ENCODE measurements at places on chromosomes 13 and 19.

DNA sequence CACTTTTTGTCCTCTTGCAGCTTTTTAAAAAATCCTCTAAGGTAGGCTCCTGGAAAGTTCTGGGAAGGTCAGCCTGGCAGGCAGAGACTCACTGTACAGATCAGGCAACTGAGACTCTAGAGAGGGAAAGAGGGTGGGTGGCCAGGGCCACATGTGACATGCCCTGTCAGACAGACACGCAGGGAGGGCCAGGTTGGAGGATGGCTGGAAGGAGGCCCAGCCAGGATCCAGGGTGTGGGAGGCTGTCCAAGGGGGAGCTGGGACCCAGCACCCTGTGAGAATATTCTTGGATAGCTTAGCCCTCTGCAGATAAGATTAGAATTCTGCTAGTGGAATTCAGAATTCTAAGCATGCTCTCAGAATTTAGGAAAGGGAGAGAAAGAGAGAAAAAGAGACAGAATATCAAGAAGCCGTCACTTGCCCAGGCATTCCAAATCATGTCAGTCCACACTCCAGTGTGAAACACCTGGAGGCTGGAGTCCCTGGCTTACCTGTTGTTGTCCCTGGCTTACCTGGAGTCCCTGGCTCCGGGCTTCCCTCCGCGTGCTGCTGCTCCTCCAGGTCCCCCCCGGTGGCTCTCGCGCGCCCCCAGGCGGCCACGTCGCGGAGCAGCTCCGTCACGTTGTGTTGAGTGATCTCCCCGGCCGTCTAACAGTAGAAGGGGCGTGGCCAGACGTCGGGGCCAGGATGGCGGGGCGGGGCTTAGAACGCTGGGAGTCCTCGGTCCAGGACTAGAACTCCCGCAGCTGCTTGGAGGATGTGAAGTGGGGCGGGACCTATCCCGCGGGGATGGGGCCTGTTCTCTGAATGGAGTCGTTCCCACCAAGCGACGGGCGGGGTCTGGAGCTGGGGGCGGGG lies 2.8 kb upstream of the TNNI3 start:
- DNase-seq, result peak; percentile 92

GRCh38 chr19:47002853-47003610 lies 16.6 kb upstream of the NPAS1 start:
- DNase-seq, result no peak

DNA sequence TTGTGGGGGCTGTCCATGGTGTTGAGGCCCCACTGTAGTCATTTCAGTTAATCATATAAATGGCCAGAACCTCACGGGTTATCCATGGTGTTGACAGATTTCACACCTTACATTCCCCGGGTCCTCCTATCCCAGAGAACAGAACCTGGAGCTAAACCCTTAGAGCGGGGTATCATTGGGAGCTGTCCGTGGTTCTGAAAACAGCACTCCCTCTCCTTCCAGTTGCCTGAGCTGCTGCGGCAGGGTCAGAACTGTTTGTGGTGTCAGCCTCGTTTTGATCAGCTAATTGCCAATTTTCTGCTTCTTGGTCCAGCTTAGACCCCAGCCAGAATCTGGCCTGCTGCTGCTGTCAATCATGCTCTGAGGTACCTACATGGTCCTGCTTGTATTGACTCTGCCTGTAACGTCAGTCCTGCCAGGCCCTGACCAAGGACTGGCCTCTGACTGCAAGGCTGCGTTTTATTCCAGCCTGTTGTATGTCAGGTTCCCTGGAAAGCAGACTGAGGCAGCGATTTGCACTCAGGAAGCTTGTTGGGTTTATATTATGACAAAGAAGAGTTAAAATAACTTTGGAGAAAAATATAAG lies 55.8 kb upstream of the KCTD15 start:
- DNase-seq, result no peak

- no peak for DNase-seq
Measured at GRCh38 chr13:102845289-102845629, 573 bp upstream of the ERCC5 start.

DNA sequence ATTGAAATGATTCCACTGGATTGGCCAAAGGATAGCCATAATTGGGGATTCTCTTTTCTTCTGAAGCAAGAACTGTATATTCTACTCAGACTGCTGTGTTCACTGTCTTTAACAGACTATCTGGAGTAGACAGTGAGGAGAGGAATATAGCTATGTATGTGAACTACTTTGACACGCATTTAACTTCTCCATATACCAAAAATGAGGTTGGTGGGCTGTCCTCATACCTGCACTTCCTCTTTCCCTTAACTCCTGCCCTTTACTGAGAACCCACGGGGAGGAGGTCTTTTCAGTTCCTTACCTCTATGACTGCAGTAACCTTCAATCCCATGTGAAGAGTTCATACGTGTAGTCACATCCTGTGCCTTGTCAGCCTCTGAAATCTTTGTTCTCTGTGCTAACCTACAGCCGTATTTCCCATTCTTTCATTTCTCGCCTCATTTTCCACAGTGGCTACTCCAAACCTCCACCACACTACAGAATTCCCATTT lies 305.8 kb downstream of the MTUS2 start:
- DNase-seq, result no peak

DNA sequence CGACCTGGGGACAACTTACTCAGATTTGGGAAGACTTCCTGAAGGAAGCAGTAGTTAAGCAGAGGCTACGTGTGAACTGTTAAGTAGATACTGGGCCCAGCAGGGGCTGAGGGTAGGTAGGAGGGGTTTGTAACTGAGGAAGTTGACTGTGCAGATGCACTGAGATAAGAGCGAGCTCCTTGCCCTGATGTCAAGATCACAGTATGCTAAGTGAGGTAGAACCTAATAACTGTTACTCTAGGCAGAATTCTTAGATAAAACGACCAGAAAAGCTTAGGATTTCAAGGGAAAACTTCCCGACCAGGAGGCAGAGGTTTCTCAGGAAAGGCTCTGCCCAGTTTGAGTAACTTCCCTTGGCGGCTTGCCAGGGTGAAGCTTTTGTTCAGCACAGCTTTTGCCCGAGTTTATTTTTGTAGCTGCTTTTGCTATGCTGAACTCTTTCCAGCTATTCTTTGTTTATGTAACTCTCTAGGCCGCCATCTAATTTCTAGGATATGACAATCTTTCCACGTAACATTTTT lies 632.1 kb downstream of the DIAPH3 start:
- no peak for DNase-seq

DNA sequence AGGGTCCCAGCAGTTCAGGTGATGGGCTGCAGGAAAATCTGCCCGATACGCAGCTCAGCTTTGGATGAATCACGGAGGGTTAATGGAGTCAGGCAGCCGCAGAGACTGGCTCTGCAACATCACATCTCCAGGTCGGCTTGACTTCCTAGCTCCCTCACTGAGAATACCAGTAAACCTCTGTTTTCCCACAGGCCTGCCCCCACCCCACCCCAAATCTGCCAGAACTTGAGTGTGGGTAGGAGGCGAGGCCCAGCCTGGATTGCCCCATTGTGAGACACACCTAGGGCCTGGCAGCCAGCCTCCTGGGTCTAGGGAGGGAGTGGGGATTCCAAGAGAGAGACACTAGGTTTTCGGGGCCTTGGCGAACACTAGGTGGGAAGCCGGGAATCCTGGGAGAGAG lies 3.7 kb upstream of the KRTDAP start:
- DNase-seq, result no peak

DNA sequence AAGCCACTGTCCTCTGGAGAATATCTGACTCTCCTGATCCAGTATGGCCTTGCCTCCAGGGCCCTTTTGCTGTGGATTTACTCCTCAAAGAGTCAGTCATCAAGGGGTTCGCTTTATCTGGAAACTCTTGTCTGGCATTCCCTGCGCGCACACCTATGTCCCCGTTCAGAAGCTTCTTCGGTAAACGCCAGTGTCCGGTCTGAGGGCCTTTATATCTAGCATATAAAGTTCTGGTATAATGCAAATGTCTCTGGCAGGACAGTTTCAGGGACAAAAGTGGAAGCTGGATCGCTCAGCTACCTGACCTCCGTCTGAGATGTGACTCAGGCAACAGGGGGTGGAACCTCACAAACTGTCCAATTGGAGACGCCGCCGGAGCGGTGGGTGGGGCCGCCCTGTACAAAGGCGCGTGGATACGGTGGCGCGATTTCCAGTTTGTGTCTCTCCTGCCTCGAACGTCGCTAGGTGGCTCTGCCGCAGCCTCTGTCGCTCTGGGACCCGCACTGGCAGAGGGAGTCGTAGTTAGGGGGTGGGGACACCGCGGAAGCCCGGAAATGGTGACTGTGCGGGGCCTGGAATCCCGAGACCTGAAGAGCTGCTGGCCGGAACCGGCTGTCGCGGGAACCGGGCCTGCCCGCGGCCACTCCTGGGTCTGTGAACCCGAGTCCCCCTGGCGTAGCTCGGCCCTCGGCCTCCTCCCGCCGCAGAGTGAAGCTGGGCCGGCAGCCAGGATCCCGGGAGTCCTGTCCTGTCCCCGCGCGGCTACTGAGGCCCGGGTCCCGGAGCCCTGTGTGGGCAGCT lies 10.6 kb upstream of the ZNF709 start:
- DNase-seq, result peak; percentile 93

GRCh38 chr19:57466489-57466888 lies 9.5 kb upstream of the VN1R1 start:
- no peak for DNase-seq

GRCh38 chr13:73177916-73178565 lies 119.2 kb downstream of the KLF5 start:
- DNase-seq, result no peak

- no peak for DNase-seq
Measured at GRCh38 chr13:31236211-31236786, 36.5 kb downstream of the B3GLCT start.

DNA sequence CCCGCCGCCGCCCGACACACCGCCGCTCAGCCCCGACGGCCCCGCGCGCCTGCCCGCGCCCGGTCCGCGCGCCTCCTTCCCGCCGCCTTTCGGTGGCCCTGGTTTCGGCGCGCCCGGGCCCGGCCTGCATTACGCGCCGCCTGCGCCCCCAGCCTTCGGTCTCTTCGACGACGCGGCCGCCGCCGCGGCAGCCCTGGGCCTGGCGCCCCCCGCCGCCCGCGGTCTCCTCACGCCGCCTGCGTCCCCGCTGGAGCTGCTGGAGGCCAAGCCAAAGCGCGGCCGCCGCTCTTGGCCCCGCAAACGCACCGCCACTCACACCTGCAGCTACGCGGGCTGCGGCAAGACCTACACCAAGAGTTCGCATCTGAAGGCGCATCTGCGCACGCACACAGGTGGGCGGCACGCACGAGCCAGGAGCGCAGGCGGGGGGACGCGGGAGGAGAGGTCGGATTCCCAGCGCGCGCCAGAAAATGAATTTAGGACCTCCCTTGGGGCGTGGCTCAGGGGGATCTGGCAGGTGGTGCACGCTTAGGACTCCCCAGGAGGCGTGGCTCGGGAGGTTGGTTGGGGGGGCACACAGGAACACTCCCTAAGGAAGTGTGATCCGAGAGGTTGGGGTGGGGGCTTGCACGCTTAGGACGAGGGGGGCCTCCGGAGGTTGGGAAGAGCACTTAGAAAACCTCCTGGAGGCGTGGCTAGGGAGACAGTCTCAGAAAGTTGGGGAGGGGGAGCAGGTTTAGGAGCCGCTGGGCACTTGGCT lies 1.2 kb downstream of the KLF2 start:
- peak; percentile 23 for DNase-seq

- DNase-seq, result no peak
Measured at GRCh38 chr19:48051335-48052033, 7.6 kb upstream of the CABP5 start.

DNA sequence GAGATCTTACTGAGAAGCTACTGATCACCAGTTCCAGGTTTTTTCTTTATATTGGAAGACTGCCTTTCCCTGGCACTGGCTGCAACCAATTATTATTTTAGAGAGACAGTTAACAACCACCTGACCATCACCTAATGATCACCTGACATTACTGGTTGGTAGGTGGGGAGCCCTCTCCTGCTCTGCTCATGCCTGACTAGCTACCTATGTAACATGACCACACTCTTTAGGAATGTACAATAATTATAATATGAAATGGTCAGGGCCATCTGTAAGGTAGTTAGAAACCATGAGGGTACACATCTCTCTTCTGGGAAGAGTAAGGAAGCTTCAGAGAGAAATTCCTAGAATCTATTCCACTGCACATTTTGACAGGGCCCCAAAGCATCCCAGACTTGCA lies 59.0 kb upstream of the SCEL start:
- DNase-seq, result no peak

- no peak for DNase-seq
Measured at GRCh38 chr13:34805347-34805746, 136.7 kb upstream of the NBEA start.

DNA sequence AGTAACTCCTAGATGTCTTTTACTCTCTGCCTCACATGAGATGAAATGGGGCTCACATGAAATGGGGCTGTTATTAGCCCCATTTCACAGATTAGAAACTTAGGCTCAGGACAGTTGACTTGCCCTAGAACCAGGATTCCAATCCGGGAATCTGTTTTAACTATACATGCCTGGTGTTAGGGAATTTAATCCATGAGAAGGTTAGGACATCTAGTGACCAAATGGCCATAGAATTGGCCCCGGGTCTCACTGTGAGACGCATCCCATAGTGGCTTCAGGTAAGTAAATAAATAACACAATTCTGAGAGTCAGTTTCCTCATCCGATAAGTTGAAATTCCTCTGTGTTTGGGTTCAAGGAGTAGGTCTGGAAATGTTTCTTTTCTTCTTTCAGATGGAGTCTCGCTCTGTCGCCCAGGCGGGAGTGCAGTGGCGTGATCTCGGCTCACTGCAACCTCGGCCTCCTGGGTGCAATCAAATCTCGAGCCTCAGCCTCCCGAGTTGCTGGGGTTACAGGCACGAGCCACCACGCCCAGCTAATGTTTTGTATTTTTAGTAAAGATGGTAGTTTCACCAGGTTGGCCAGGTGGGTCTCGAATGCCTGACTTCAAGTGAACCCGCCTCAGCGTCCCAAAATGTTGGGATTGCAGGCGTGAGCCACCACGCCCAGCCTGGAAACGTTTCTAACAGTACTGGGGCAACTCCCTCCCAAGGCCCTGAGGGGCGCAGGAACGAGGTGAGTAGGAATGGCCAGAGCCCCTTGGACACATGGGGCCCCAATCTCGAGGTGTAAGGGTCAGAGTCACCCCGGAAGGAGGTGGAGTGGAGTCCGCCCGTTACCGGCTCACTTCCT lies 1.2 kb upstream of the ZNF574 start:
- no peak for DNase-seq

DNA sequence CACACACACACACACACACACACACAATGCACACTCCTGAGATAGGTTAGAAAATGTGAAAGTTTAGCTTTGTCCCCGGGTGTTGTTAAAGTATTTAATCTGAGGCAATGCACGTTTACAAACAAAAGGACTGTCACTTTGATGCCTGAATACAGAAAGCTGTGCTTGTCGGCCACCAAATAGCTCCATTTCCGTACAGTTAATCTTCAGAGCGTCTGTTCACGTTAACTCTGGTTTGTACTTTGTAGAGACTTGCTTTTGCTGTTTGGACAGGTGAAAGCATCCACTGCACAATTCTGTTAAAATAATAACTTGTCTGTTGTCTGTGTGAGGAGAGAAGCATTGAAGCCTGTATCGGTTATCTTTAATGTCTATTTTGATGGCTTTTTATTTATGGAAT lies 267.8 kb downstream of the FGF9 start:
- no peak for DNase-seq

GRCh38 chr19:5627395-5627904 lies 4.6 kb downstream of the SAFB start:
- DNase-seq, result no peak
